ENCODE measurements at places on chromosomes 13 and 19.

- no peak for DNase-seq
Observed at GRCh38 chr19:54473071-54473891, at the start of gene CDC42EP5. Gene CDC42EP5, minus strand, starts transcription at chr19:54473296. Its CDS starts 7,749 bp downstream, at chr19:54465547.

DNA sequence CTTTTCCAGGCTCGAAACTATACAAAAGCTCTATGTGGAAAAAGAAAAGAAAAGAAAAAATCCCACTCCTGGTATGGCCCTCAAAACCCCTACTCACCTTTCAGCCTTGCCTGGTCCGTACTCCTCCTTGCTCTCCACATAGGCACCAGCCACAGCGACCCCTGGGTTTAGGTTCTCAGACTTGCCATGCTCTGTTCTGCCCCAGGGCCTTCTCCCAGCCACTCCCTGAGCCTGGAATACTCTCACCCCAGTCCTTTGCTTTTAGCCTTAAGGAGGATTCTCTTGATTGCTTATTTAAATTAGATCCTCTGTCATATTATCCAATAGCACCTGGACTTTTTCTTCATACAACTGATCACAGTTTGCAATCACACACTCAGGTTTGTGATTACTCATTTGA is 522.5 kb downstream of the DIAPH3 start:
- no peak for DNase-seq

DNA sequence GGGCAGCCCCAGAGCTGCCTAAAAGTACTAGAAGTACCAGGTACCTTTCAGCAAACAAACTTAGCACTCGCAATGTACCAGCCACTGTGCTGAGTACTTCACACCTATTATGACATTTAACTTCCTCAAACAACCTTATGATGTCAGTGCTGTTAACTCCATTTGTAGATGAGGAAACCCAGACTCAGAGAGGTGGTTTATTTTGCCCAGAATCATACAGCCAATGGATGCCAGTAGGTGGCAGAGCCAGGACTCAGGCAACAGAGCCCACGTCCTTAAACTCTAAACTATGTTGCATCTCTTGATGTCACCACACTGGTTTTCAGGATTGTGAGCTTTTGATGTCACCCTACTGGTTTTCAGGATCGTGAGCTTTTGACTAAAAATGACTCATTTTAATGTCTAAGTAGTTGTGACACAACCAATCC is 78.9 kb downstream of the FLT1 start:
- DNase-seq, result no peak

DNA sequence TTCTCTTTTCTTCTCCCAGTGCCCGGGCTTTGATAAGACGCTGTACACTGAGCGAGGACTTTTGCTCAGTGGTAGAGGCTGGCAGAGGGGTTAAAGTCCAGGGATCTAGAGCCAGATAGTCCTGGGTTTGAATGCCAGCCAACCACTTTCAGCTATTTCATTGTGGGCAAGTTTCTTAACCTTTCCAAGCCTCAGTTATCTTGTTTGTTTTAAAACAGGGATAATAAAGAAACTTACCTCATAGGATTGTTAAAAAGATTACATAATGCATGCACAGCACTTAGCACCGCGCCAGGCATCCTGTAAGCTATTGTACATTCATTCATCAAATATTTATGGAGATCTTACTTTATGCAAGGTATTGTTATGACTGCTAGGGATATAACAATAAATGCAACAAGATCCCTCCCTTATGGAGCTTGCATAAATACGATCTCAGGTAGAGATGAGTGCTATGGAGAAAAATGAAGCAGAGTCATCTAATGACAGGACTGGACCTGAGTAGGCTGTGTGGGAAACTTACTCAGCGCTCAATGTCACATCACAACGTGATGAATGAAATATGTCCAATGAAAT is 70.8 kb downstream of the LNX2 start:
- DNase-seq, result no peak

GRCh38 chr19:47028195-47028601 is 8.6 kb downstream of the NPAS1 start:
- DNase-seq, result no peak

- DNase-seq, result no peak
Observed at GRCh38 chr13:89267734-89268133, 1596.6 kb downstream of the SLITRK5 start.

- no peak for DNase-seq
Observed at GRCh38 chr13:95676105-95676761, 706 bp upstream of the DNAJC3 start.

GRCh38 chr19:15863272-15863671 is 34.6 kb downstream of the CYP4F2 start:
- no peak for DNase-seq

GRCh38 chr19:38389101-38389925 is 816 bp downstream of the SPRED3 start:
- no peak for DNase-seq

DNA sequence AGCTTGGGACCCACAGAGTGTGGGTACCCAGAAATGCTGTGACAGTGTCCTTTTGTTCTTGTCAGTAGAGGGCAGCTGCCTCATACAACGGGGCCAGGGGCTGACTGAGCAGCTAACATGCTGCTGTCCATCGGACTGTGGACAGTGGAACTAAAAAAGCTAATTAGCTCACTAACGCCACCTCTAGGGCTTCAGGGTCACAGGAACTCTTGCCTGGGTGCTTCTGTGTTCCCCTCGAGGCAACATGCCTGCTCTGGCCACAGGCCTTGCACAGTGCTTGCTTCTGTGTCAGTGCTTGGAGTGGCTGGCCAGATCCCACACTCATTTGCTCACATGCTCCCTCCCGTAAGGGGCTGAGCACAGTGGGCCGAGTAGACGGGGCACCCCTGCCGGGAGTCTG is 377.0 kb downstream of the OLFM4 start:
- no peak for DNase-seq

- no peak for DNase-seq
Observed at GRCh38 chr19:10744801-10745293, 27.0 kb downstream of the DNM2 start.

GRCh38 chr13:24272452-24273161 is 36.8 kb upstream of the C1QTNF9 start:
- DNase-seq, result no peak

DNA sequence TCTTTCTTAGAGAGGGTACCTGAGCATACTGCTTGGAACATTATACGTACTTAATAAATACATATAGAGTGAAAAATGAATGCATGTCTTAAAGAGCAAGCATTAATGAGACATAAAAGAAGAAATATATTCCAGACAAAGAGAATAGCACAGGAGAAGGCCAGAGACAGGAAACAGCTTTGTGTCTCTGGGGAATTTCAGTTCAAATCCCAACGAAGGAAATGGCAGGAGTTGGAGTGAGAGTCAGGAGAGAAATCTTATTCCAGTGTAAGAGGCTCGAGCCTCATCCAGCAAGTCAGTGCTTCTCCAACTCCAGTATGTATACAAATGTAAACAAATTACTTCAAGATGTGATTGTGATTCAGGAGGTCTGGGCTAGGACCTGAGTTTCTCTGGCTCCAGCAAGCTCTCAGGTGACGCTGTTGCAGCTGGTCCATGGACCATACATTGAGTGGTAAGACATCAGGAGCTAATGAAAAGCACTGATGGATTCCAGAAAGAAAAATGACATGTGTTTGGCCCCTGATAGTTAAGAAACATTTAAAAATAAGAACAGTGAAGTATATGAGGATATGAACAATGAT is 108.2 kb downstream of the RAP2A start:
- no peak for DNase-seq

GRCh38 chr13:110759710-110760109 is 46.2 kb downstream of the ING1 start:
- no peak for DNase-seq

DNA sequence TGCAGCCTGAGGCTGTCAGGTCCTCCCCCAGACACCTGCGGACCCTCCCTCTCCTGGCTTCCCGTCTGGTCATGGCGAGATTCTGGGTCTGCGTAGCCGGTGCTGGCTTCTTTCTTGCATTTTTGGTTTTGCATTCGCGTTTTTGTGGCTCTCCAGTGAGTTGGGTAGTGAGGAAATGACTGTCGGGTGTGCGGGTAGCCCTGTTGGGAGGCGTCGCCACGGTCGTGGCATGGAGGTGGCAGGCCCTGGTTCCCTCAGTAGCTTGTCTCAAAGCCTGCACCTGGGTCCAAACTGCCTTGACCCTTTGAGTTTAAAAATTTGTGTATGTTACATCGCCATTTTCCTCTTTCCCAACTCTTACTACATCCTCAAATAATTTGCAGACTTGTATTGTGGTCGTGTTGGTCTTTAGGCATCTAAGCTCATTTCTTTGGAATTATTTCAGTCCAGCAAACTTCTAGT is 344 bp downstream of the NHLRC3 start:
- DNase-seq, result no peak

- no peak for DNase-seq
Observed at GRCh38 chr13:107865643-107866031, 349.7 kb downstream of the LIG4 start.

DNA sequence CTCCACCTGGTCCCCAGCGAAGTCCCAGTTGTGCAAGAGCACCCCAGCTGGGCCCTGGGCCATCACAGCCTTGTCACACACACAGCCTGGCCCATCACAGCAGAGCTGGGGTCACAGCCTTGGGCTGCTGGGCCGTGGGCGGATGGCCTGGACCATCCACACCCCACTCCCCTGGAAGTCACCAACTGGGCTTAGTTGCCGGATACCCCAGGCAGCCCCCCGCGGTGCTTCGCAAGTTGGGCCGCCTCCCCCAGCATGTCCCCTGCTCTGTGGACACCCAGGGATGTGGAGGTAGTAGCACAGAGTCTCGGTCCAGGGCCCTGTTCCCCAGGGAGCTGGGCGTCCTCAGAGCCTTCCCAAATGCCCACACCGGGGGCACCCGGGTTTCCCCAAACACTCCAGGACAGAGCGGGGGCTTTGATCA is 4.5 kb upstream of the ZNF554 start:
- DNase-seq, result no peak

- DNase-seq, result no peak
Observed at GRCh38 chr13:106961216-106961615, 393.3 kb upstream of the ARGLU1 start.

GRCh38 chr13:51311957-51312520 is 27.5 kb upstream of the SERPINE3 start:
- DNase-seq, result no peak

DNA sequence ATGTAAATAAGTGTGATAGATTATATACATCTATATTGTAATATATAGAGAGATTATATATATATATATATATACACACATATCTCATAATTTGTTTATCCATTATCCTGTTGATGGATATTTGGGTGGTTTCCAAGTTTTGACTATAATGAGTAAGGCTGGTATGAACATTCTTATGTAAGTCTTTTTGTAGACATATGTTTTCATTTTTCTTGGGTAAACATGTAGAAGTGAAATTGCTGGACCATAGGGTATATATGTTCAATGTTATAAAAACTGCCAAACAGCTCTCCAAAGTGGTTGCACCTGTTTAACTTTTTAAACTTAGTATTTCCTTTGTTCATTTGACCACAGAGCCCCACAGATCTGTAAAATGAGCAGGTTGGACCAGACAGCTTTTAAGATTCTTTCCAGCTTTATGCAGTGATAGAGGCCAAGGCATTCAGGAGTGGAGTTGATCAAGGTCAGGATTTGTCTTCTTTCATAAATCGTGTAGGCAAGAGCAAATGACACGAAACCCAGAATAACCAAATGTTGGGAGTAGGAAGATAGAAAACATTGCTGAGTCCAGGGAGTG is 21.7 kb upstream of the KATNAL1 start:
- no peak for DNase-seq

- no peak for DNase-seq
Observed at GRCh38 chr13:98480915-98481877, 95.7 kb downstream of the STK24 start.

DNA sequence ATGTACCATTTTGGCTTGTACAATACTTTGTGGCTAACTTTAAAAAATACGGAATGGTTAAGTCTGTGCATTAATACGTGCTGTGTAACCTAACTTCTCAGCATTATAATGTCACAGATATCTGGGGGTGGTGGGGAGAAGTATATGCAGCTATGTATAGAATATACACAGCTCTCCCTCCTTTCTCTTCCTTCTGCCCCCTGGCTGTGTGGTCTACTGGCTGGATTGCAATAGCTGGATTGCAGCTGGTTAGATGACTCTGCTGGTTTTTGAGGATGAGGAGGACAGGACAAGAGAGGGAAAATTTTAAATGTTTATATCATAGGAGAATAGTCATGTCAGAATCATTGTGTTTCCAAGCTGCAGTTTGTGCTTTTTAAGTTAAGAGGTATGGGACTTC is 9.7 kb downstream of the RNASEH2B start:
- no peak for DNase-seq

DNA sequence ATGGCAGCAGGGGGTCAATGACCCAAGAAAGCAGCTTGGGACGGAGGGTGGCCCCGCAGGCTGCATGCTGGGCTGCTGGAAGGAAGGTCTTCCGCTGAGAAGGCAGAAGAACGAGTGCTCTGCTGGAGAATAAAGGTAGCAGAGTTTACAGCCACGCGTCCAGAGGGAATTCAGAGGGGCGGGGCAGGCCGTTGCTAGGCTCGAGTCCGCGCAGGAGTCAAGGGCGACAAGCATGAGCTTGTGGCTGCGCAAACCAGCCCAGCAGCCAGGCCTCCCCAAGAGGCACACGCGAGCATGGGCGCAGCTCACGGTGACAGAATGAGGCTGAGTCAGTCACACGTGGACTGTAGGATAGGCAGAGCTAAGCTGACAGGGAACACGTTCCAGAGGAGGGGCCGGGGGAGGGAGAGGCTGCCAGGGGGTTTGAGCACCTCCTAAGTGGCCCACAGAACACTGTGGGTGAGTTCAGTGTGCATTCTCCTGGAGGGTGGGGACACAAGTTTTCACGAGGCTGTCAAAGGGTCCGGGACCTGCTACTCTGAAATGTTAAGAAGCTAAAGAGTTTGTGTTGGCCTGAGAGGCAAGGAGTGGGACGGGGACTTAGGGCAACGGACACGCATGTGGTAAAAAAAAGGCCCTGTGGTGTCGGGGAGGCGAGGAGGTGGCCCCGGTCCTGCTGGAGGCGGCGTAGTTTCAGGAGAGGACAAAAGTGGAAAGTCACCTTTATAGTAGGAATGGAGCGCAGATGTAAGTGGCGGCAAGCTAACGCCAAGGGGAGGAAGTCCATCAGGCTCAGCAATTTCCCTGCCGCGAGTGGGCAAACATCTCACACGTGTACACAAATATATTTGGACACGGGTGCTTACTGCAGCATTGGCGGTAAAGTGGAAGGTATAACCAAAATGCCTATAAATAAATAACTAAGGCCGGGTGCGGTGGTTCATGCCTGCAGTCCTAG is 17.7 kb downstream of the RFX2 start:
- peak; percentile 45 for DNase-seq

- DNase-seq, result no peak
Observed at GRCh38 chr19:23887642-23888041, 27.0 kb upstream of the ZNF726 start.

DNA sequence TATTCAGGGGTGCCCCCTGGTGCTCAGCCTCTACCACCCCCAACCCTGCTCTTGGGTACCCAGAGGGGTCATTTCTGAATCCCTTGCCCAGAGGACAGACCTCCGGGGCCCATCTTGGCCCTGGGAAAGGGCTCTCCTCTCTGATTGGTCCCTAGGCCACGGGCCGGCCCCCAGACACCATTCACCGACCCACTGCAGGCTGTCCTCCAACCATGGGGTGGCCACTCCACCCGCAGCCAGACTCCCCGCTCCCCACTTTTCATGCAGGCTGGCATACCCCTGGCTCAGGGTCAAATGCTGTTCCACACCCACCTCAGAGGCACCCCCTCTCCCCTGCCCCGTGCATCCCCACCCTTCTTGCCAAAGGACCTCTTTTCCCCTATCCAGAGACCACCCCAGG is 14.8 kb downstream of the SMIM24 start:
- no peak for DNase-seq

- DNase-seq, result no peak
Observed at GRCh38 chr13:35965226-35965927, 165.8 kb downstream of the DCLK1 start.

GRCh38 chr13:60925686-60926085 is 490.0 kb downstream of the PCDH20 start:
- no peak for DNase-seq
